ENCODE measurements at places on chromosomes 11 and 22.

GRCh38 chr22:26643418-26644100, 13.8 kb upstream of the MIAT start:
- DNase-seq: no peak

GRCh38 chr11:16293204-16293681, 63.1 kb downstream of the SOX6 start:
- no peak for DNase-seq

DNA sequence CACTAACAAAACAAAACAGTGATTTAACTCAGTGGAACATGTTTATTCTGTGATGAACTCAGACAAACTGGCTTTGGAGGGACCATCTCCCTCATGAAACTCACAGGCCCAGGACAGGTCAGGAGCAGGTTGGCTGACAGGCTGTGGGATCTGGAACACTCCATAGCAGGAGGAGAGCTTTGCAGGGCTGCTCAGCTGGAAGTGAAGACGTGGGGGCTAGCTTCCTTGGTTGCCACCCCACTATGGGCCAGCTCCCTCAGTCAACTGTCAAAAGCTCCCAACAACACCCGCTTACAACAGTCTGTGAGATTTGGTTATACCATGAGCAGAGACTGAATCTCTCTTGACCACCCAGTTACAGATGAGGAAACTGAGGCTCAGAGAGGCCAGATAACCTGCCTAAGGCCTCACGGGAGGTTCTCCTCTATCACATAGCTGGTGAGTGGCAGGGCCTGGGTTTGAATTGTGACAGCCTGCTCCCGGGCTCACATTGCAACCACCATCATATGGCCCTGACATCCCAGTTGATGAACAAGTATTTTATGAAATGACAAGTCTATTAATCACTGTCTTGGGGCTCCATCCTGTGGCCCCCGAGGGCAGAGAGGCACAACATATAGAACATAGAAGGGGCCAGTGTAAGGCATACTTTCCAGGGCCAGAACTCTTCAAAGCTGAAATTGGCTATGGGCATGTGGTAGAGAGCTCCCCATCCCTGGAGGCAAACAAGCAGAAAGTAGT, 473.4 kb downstream of the MN1 start:
- no peak for DNase-seq

DNA sequence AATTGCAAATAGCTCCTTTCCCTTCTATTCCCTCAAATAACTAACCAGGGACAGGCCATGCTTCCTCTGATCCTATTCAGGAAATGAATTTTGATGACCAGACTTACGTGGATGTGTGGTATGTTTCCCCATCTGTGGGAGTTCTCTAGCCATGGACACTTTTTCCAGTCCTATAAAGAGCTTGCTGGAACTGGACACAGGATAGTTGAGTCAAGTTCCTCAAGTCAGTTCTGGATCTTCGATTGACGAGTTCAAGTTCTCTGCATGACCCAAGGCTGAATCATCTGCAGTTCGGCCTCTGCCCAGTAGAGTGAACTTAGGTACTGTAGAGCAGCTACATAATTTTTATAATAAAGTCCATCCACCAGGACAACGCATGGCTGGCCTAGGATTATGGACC, 52.7 kb upstream of the CCND1 start:
- DNase-seq: peak; percentile 75

- peak; percentile 9 for DNase-seq
These were observed 30.7 kb downstream of the ARHGAP1 start for GRCh38 chr11:46669711-46670139.

DNA sequence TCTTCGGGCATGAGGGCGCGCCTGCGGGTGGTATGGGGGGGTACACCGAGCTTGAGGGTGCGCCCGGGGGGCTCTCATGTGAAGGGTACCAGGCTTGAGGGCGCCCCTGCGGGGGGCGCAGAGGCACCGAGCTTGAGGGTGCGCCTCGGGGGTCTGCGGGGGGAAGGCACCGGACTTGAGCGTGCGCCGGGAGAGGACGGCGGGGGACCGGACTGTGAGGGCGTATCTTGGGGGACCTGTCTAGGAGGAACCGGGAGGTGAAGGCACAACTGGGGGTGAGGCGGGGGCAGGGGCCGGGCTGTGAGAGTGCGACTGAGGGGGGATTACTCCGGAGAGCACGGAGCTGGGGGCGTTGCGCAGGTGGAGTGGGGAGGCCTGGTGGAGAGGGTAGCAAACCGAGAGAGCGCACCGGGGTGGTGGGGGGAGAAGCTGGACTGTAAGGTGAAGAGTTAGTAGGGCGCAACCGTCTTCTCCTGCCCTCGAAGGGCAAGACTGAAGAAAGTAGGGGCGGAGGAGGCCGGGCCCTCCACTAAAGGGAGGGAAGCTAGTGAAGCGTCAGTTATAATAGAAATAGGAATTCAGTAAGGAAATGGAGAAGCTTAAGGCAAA, 1.1 kb upstream of the DDX6 start:
- DNase-seq: peak; percentile 25

GRCh38 chr22:23205339-23206049, 25.2 kb downstream of the BCR start:
- no peak for DNase-seq

- no peak for DNase-seq
These were observed 911 bp downstream of the EMID1 start for GRCh38 chr22:29206372-29207242.

DNA sequence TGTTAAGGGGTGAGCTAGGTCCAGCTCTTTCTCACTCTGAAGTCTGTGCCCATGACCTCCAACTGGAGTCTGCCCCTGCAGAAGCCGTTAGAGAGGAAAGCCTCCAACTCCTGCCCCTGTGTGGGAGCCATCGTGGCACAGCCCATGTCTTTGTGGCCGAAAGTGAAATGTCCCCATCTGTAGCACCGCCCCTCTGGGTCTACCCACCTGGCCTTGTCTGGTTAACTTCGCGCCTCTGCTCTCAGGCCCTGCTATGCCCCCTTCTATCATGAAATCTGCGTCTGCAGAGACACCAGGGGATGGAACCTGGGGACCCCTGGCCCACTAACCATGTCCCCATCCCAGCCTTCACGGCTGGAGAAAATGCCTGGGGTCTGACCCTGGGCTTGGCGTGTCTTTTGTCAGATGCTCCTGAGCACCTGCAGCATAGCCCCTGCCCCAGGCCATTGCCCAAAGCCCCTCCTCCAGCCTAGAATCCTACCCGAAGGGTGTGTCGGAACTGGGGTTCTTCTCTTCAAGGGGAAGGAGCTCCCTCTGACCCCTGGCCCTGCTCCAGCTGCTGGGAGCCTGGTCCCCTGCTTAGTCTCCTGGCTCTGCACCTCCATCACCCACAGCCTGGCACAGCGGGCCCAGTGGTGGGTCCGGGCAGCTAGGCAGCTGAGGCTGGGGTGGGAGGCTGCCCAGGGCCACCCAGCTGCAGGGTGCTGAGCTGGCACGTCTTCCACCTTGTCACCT, 35.8 kb upstream of the HMOX1 start:
- DNase-seq: no peak

DNA sequence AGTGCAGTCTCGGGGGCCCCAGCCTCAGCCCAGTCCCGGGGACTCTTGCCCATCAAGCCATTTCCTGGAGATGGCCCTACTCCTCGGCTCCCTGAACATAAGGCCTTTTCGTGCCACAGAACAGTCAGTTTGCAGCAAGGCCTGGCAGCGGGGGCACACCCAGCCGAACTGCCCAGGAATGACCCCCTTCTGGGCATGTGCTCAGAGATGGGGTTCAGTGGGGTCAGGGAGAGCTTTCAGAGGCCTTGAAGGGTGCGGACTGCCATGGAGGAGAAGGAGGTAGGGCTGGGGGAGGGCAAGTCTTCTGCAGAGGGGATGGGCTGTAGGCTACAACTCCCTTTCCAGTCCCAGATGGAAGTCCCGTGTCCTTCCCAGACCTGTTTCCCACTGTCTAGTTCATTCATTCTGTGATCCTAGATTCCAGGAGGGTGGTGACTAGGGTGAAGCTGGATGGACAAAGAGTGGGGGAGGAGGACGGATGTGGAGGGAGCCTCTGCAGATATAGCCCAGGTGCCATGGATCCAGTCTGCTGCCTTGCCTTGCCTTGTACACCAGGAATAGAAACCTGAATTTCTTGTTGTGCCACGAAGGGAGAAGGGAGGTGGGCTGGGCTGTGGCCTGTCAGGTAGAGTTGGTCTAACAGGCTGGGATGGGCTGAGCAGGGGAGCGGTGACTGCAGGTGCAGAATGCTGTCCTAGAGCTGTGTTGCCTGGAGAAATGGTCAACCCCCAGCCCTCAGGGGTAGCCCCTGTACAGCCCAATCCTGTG, 14.2 kb upstream of the OMP start:
- DNase-seq: no peak

GRCh38 chr22:38504731-38505540, 1.2 kb downstream of the DDX17 start:
- peak; percentile 35 for DNase-seq

DNA sequence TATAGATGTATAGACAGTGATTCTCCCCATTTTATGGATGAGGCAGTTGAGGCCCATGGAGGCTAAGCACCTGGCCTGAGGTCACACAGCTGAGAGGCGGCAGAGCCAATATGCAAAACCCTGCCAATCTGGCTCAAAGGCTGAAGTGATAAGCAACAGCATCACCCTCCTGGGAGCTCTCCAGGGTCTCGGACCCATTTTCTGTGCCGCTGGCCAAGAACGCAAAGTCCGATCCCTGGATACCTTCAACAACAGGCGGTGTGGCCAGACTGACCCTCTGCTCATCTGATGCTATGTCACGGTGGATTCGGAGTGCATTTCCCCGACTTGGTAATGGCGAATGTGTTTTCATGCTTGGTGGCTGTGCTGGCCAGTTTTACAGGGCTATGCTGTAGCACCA, 595.0 kb downstream of the TBC1D22A start:
- DNase-seq: no peak

DNA sequence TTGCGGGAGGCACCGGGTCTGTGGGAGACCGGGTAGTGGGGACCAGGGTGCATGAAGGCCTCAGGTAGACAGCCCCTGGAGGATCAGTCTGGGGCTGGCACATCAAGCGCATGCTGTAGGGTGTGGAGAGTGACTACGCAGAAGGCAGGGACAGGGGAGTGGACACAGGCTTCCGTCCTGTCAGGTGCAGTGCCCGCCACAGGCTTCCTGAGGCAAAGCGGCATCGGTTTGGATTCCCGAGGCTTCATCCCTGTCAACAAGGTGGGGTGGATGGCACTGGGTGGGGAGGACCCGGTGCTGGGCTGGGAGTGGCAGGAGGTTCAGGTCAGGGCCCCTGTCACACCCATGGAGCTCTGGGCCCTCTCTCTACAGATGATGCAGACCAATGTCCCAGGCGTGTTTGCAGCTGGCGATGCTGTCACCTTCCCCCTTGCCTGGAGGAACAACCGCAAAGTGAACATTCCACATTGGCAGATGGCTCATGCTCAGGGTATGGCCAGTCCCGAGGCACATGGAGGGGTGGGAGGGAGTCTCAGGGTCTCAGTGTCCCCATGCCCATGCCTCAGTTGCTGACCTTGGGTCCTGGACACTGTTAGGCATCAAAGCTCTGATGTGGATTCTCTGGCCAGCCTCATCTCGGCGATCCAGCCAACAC, 4.5 kb upstream of the LZTR1 start:
- DNase-seq: no peak

DNA sequence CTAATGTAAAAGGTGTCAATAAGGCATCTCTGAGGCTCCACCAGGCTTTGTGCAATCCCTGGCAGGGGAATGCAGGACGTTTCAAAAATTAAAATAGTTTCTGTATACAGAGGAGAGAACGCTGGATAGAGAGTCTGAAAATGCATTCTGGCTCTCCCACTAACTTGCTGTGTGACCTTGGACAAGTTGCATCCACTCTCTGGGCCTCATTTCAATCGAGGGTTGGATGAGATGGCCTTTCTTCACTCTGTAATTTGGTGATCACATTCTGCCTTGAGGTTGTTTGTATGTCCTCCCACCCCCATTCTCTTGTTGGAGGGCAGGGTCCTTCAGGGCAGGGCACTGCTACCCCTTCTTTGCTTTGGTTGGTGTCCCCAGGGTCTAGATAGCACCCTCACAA, 78.5 kb downstream of the CACNG2 start:
- no peak for DNase-seq

- no peak for DNase-seq
These were observed 41.9 kb downstream of the ANO5 start for GRCh38 chr11:22234743-22235142.

DNA sequence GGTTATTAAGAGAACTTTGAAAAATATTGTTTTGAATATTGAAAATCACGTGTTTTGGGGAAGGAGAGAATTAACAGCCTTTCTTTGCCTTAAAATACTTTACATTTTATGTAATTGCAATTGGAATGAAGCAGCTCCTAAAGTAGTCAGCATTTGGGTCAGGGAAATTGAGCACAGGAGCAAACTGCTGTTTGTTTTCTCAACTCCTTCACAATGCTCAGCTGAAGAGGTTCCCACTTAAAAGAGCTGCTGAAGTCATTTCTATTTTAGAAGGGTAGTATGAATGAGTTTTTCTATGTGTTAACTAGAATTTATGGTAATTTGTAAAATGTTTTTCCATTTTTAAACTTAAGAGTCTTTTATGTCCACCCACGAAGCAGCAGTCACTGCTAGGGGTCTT, 8.1 kb upstream of the UCP2 start:
- no peak for DNase-seq

- no peak for DNase-seq
These were observed 44.6 kb downstream of the SFI1 start for GRCh38 chr22:31540966-31541365.

DNA sequence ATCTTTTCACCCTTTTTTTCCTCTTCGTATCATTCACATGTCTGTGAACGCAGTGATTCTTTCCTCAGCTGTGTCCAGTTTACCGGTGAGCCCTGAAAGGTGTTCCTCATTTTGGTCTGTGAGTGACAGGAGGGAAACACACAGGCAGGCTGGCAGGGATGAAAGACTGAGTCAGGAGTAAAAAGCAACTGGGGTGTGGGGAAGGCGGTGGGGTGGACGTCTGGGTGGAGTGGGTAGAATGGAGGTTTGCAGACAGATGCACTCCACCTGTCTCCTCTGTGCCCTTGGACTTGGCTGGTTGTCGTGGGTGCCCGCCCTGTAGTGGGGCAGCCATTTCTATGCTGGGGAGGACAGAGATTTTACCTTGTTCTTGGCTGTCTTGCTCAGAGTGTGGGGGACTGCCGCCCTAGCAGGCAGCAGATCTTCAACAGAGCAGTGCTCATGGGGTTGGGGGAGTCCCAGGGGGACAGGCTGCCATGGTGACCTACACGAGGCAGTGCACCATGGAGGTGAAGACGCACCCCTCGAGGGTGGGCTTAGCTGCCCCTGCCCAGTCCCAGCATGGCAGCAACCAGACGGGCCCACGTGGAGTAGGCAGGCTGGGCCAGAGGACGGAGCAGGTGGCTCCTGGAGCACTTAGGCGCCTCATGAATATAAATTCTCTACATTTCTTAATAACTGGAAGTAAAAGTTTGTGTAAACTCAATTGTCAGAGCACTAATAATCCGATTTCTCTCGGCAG, 603.7 kb downstream of the TBC1D22A start:
- DNase-seq: no peak

GRCh38 chr11:77421041-77421723, 52.7 kb downstream of the PAK1 start:
- no peak for DNase-seq

All from AG20443 (cell line).